ENCODE measurements at places on chromosomes 12 and 14.
A peak's percentile ranks its signal among the peaks of the same experiment; 100 is the strongest.

- no peak for DNase-seq
Observed at GRCh38 chr12:19896534-19896933, 457.2 kb downstream of the AEBP2 start.

DNA sequence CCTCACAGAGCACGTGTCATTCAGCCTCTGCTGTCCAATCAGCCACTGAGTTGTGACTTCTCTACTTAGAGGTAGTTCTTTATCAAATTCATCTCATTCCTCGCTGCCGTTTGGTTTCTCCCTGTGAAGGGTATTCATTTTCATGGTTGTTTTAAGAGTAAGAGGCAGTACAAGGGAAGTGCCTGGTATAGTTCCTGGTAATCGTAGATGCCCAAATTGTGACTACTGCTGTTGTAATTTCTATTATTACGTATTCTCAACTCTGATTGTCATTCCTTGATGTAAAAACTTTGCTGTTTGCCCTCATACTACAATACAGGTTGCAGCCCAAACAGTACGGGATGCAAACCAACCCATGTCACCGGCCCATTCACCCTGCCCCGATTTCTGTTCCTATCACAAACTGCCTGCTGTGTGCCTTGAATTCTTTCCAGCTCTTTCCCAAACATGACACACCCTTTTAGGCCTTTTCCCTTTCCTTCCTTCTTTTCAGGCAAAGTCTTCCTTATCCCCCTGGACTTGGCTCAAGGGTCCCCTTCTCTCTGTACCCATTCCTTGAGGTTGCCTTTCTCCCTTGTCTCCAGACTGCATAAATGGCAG is 93.0 kb downstream of the SLC25A47 start:
- DNase-seq, result no peak

DNA sequence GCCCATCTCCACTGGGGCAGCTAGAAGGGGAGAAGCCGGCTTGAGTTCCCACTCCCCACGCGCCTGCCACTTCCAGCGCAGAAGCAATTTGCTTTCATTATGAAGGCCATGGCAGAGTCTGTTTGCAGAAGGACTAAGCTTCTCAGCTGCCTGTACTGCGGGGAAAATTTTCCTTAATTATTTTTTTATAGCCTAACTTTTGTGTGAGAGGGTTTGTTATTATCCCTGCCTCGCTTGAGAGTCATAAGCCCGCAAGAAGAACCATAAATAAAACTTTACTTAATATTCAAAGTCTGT is 56.0 kb upstream of the DLK1 start:
- DNase-seq, result no peak

DNA sequence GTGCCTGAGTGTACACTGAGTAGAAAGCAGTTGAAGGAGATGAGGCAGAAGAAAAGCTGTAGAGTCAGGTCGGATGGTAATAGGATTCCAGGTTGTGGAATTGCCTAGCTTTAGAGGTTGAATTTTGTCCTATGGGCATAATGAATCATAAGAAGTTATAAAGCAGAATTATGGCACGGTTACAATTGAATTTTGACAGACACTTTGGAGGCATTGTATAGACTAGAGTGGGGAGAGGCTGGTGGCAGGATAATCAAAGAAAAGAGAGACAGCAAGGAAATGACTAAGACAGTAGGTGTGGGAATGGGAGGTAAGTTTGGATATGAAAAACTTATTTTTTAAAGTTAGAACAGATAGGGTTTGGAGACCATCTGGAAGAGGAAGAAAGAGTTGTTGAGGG is 102.6 kb downstream of the NTN4 start:
- DNase-seq, result no peak

- peak; percentile 30 for DNase-seq
Observed at GRCh38 chr12:76020731-76021672, 10.6 kb downstream of the PHLDA1 start.

DNA sequence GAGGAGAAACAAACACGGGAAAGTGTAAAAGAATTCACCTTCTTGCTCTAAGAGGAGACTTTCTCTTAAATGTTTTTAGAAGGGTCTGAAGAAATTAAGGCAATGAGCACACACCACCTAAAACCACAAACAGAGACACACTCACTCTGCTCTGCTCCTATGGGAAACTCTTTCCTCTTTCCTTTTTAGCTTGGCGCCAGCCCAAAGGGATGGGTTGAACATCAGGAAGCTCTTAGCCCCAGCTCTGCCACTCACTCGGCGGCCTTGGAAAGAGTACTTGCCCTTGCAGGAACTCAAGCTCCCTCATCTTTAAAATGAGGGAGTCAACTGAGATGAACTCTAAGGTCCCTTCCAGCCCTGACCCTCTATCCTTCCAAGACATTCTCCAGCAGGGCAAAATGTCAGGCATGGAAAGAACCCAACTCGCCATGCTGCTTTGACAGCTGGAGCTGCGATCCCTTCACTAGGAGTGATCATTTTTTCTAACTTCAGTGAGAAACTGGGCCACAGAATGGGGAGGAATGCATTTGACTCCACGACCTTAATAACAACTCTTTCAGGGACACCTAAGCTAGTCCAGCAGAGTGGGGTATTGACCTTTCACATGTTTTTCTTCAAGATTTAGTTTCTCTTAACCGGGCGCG is 980 bp upstream of the RNASE8 start:
- no peak for DNase-seq

DNA sequence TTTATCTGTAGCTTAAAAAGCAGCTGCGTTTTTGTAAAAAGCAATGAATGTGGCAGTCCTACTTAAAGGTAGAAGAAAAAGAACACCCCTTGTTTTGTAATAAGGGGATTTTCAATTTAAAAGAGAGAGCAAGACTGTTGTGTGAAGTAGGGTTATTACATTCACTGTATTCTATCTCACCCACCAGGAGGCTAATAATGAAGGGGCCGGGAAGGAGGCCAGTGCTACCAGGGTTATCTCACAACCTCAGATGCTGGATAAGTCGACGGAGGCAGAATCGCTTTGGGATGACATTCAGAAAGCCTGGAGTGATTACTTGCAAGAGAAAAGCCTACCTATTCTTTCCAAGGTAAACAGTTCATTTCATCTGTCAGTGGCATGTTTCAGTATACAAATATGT is 97.7 kb downstream of the RMST start:
- DNase-seq, result no peak

- DNase-seq, result no peak
Observed at GRCh38 chr12:100733817-100734593, 60.6 kb upstream of the ANO4 start.

DNA sequence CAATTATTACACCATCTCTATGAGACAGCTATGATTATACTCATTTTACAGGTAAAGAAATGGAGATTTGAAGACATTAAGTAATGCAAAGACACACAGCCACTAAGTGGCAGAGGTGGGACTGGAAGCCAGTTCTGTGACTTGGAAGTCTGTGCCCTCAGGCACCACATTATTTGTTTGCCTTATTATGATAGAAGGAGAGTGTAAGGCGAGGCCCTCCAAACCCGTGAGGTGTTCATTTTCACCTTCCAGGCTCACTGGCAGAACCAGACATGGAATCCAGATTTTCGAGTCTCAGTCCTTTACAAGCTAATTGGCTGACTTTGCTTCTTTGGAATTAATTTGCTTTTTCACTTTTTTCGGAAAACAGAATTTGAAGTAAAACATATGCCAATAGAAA is 107.9 kb downstream of the CAND1 start:
- no peak for DNase-seq

DNA sequence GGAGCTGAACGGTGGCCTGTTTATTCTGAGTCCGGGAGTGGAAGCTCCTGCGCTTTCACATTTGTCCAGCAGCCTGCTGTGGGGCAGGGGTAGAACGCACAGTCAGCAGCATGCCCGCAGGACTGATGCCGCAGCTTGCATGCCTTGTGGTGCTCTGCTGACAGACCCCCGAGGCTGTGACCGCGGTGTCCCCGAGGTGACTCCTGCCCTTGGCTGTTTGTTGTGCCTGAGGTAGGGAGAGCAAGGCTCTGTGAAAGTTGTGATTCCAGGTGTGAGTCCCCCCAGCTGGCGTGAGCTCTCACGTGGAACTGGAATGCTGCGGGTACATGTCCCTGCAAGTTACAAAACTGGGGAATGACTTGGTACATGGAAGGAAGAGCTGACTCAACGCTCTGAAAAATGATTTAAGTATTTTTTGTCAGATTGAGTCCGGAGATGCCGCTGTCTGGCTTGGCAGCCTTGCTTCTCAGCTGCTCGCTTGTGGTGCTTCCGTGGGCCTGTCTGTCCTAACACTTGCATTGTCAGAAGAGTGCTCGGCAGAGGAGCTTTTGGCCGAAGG is 18.1 kb downstream of the MLXIP start:
- DNase-seq, result no peak

DNA sequence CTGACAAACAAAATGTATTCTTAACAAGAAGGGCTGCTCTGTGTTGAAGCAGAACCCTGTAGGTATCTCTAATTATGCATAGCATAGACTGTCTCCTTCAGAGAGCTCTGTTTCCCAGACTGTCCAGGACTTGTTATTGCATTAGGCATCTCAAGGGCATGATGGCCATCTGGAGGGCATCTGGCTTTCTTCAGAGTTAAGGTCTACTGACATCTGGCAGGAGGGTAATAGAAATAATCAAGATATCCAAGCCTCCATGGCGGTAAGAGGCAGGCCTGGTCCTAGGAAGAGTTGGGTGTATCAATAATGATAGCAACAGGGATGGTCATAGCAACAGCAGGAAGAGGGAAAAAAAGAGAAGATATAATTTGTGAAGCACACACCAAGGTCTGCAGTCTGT is 161.2 kb downstream of the TTC8 start:
- no peak for DNase-seq

- no peak for DNase-seq
Observed at GRCh38 chr12:110537605-110538409, 35.7 kb downstream of the RAD9B start.

GRCh38 chr12:67765776-67766766 is 117.5 kb downstream of the DYRK2 start:
- DNase-seq, result no peak

GRCh38 chr12:1970331-1970900 is 33.8 kb downstream of the DCP1B start:
- DNase-seq, result no peak

GRCh38 chr12:88870000-88870737 is 289.9 kb upstream of the KITLG start:
- no peak for DNase-seq

DNA sequence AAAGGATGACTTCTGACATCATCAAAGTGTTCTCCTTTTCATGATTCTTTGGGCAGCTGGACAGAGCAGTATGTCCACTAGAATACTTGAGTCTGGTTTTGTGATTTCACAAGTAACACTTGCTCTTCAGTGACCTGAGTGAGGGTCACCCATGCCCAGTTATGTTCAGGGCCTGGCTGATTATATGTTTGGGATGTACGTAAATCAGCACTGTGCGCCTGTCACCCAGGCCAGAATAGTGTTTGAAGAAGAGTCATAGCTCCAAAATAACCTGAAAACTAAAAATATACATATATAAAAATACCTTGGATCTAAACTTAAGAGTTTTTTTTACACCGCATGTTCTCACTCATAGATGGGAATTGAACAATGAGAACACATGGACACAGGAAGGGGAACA is 3.8 kb downstream of the BICD1 start:
- DNase-seq, result no peak

GRCh38 chr12:93174048-93174447 is 203.7 kb upstream of the NUDT4 start:
- no peak for DNase-seq

GRCh38 chr14:50839048-50839447 is 8.1 kb upstream of the NIN start:
- DNase-seq, result no peak

- no peak for DNase-seq
Observed at GRCh38 chr12:57410534-57410933, 20.3 kb downstream of the R3HDM2 start.

GRCh38 chr14:49483268-49483667 is 102.9 kb downstream of the RPS29 start:
- no peak for DNase-seq

- DNase-seq, result no peak
Observed at GRCh38 chr12:64820593-64820992, 3.9 kb upstream of the TBC1D30 start.

DNA sequence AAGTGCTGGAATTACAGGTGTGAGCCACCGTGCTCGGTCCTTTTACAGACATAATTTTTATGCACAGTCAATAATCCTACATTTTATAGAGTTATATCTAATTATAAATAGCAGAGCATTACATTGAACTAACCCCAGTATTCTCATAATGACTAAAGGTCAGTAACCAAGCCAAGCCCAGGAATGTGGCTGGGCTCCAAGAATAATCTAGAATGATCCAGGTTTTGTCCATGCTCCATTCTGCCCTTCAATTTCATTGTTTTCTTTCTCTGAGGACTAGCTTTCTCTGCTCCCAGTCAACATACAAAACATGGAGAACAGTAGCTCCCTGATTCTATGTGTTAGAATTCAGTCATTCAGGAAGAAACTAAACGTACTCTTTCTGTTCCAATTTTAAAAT is 92.1 kb upstream of the KRR1 start:
- DNase-seq, result no peak

GRCh38 chr12:106137530-106138356 is 1.0 kb downstream of the NUAK1 start:
- no peak for DNase-seq

- no peak for DNase-seq
Observed at GRCh38 chr12:114592946-114593345, 91.0 kb downstream of the TBX3 start.

GRCh38 chr12:100672075-100672592 is 98.7 kb downstream of the GAS2L3 start:
- DNase-seq, result peak; percentile 32

DNA sequence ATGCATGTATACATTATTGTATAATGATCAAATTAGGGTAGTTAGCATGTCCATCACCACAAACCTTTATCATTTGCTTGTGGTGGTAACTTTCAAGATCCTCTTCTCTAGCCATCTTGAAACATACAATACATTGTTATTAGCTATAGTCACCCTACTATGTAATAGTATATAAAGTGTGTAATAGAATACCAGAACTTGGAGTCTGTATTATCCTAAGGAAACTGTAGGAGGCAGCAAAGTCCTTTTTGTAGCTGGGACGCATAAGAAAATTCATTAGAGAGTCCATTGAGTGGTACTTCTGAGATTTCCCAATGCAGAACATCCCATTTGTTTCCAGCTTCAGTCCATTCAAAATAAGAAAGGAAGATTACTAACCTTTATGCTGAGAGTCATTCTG is 325.9 kb upstream of the LRFN5 start:
- DNase-seq, result no peak

GRCh38 chr14:103856105-103856504 is 8.7 kb upstream of the PPP1R13B start:
- DNase-seq, result no peak

- no peak for DNase-seq
Observed at GRCh38 chr12:90029317-90029716, 320.7 kb upstream of the ATP2B1 start.

DNA sequence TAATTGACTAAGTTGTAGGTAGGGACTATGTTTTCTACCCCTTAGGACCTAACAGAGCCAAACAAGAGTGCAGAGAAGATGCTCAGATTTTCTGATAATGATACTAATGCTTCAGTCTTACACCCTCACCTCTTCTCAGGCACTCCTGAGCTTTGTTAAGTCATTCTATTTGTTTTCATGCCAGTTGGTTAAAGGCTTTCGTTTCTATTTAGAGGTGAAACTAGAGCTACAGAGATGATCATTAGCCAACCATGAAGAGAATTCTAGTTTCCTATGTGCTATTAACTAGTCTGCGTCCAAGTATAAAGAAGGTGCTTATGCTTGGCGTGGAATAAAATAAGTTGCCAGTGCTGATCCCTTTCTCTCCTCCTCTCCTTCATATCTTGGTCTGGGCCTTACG is 34.6 kb upstream of the PYGL start:
- DNase-seq, result no peak

Measured in stimulated activated CD8-positive, alpha-beta memory T cell treated with anti-CD3 and anti-CD28 coated beads, Interleukin-2, amount 100 ng/mL, for 48 hours (primary cell).